ENCODE measurements at places on chromosomes 2 and 18.

DNA sequence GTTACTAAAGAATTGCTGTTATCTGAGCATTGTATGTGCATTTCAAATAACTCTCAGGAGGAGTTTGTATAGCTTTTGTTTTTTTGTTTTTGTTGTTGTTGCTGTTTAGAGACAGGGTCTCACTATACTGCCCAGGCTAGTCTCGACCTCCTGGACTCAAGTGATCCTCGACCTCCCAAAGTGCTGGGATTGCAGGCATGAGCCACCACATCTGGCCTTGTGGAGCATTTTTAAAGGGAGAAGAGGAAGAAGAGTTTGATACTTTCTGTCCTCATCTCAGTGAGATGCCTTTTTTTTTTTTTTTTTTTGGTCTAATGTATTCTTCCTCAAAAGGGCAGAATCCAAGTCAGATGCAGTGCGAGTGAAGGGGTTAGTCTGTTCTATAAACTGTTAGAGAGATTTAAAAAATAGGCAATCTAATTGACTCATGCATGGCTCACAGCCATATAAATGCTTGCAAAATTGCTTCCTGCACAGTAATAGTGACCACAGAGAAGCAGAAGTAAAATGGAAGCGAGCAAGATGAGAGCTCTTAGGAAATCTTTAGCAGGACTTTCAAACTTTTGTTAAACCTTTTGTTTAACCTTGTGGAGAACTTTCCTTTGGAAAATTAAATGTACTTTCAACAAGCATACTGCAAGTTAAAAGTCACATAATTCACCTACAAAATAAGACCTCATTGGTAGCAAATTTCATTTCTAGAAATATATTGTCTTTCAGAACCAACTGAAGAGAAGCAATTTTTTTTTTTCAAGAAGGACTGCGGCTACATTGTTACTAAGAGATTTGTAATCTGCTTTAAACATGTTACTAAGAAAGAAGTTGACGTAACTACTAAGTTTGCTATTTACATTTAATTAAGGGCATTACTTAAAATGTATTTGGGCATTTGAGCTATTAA lies 52.3 kb upstream of the ROCK1 start:
- no peak for DNase-seq

DNA sequence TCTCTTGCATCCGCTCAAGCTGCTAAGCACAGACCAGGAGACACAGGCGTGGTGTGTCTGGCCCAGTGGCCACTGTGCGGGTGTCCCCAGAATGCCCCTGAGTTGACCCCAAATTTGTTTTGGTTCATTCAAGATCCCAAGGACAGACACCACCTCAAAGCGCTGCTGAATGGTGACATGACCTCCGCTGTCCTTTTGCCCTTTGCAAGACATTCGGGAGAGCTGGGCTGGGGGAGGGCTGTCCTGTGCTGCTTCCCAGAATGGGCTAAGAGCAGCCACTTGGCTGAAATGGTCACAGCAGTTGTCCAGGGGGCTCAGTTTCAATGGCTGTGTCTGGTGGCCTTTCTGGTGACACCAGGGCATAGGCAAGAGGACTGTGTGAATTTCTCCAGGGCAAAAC lies 84.1 kb downstream of the SMIM21 start:
- DNase-seq, result no peak

GRCh38 chr2:239151201-239152131 lies 249.4 kb downstream of the HDAC4 start:
- no peak for DNase-seq

DNA sequence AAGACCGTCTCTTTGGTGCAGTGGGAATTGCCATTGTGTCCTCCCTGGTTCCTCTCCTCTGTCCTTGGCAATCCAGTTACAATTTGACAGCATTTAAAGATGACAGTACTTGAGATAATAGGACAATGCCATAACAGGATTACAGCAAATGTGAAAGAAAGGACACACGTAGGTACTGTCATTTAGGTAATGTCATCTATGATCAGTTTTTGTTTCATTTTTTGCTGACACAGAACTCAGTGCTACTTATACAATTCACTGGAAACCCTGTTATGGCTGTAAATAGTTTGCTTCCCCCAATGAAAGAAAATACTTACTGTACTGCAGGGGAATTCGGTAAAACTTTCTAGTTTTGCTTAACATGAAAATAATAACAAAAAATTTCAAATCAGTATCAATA lies 65.2 kb downstream of the BCL11A start:
- no peak for DNase-seq

- DNase-seq, result no peak
Observed at GRCh38 chr2:128651000-128651399, 332.3 kb upstream of the HS6ST1 start.

GRCh38 chr2:78093436-78093835 lies 571.3 kb upstream of the LRRTM4 start:
- no peak for DNase-seq

- DNase-seq, result no peak
Observed at GRCh38 chr2:20229322-20230113, 4.6 kb upstream of the SDC1 start.

DNA sequence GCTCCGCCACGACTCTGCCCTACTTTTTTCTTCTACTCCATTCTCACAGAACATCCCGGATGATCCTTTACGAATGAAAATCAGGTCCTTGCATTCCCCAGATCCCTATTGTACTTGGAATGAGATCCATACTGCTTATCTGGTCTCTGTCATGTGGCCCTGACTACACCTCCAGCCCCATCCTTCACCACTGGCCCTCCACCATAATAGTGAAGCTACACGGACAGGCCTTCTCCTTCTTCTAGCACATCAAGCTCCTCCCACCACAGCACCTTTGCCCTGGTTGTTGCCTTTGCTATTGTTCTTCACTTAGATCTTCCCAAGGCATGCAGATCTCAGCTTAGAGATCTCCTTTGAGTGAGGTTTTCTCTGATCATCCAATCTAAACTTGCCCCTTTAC lies 20.1 kb upstream of the RMDN2 start:
- no peak for DNase-seq

DNA sequence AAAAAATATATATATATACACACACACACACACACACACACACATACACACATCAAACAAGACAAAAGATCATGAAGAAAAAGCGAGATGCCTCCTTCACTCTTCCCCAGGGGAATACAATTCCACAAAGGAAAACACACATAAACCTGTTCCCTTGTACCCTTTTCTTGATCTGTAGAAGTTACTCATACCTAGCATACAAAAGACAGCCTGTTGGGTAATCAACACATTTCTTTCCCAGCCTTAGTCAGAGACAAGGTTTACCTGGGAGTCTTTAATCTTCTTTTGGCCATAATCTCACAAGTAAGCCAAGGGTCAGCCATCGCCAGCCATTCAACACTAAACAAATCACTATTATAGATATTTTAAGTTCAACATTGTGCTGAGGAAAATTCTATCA lies 407.0 kb downstream of the SUCLG1 start:
- no peak for DNase-seq

GRCh38 chr2:208488686-208489564 lies 82.3 kb downstream of the PTH2R start:
- DNase-seq, result peak; percentile 46

- no peak for DNase-seq
Observed at GRCh38 chr18:54551590-54551989, 39.5 kb upstream of the DYNAP start.

GRCh38 chr2:167333245-167333644 lies 445.0 kb downstream of the XIRP2 start:
- no peak for DNase-seq

DNA sequence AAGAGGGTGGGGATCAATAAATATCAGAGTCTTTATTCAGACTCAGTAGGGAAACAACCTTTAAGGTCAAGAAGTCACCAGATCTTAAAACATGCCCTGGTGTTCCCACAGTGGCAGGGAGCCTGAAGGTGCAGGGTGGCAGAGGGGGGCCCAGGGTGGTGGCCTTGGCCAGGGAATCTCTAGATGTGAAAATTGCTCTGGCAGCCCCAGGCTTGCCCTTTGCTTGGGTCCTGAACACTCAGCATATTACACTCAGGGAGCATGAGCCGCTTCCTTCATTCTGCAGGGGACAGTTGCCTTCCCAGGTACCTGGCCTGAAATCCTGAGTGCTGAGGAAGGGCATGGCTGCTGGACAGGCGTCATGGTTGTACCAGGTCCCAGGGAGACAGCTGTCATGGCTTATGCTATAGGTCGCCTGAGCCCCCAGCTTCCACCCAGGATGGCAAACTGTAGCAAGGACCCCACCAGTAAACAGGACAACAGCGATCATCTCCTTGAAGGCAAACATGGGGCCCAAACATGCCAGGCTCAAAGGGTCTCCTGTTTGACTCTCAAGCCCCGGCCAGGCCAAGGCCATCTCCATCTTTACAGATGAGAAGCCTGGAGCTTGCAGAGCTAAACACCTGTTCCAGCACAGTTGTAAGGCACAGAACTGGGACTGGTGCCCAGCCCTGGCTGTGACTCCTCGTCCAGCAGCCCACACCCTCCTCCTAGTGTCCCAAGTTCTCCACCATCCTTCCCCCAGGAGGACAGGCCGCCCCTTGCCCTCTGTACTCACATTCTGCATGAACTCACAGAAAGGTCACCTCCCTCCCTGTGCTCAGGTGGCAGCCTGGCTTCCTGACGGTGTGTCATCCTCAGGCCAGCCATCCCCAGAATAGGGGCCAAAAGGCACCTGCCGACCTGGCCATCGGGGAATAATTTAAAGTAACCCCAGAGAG lies 14.6 kb downstream of the ABCG8 start:
- DNase-seq, result no peak

DNA sequence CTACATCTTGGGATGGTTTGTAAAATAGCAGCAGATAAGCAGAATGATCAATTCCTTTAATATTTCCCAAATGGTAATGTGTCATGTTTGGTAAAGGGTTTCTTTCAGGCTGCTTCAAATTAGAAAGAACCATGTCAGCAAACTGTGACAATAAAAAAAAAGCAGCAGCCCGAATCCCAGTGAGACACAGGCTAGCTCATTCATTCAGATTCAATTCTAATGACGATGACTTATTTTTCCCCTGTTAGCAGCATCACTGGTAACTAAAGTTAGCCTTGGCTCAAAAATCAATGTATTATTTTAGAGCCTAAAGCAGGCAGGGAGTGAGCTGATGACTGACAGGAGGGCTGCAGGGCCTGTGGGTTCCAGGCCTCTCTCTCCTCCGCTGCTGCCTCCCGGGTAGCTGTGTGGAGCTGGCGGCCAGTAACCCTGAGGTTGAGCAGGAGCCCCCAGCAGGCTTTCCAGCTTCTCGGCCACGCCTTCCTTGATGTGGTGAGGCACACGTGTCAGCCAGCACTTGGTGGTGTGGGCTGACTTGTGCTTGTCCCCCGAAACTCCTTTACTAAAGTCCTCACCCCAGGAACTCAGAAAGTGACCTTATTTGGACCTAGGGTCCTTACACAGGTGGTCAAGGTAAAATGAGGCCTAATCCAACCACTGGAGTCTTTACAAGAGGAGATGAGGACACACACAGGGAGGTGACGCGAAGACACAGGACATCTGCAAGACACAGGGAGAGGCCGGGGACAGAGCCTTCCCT lies 120.5 kb upstream of the HS6ST1 start:
- no peak for DNase-seq

DNA sequence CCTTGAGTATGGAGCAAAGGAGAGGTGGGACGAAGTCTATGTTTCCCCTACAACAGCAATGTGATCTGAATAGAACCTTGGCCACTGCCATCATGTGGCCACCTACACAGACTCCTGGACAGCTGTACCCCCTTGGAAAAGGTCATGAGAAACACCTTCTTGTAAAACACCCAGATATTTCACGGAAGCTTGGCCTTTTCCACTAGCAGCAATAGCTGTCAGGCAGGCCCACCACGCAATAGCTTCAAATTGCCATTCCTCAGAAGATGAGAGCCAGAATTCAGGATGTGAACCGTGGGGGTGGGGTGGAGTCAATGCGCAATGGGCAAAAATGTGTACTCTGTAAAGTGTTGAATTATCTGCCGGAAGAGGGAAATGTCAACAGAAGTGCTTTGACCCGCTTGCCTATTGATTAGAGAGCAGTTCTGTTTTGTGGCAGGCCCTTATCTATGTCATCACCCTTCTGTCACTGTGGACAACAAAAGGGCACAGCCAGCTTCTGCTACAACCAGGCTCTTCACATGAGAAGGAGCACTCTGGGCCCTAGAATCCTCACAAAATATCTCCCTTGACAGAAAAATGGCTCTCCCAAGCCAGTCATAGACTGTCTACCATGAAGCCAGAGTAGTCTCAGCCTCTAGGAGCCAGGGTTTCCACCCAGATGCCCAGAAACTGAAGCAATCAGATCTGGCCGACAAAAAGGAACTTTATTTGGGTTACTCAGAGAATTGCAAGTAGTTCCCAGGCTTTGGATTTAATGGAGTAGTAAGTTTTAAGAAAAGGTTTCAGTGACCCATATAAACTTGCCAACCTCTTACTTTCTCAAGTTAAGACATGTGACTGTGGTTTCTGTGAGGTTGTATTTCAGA lies 9.5 kb downstream of the INPP1 start:
- no peak for DNase-seq

- no peak for DNase-seq
Observed at GRCh38 chr2:192051533-192051932, 143.2 kb downstream of the TMEFF2 start.

DNA sequence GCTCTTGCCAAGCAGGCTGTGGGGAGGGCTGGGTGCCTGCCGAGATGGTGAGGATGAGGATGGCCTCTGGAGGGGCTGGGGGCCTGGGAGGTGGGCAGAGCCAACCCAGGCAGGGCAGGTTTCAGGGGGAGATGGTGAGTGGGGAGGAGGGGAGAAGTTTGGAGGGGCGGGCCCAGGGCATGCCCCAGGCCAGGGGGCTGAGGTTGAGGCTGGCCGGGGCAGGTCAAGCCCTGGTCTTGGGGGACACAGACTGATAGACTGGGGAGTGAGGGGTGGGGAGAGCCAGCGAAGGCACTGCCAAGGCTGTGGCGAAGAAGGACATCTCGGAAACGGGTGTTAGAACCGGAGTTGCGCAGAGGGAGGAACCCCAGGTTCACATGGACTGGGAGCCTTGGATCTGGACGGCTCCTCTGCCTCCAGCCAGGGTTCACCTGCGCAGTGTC lies 12.6 kb downstream of the CAPN10 start:
- no peak for DNase-seq

DNA sequence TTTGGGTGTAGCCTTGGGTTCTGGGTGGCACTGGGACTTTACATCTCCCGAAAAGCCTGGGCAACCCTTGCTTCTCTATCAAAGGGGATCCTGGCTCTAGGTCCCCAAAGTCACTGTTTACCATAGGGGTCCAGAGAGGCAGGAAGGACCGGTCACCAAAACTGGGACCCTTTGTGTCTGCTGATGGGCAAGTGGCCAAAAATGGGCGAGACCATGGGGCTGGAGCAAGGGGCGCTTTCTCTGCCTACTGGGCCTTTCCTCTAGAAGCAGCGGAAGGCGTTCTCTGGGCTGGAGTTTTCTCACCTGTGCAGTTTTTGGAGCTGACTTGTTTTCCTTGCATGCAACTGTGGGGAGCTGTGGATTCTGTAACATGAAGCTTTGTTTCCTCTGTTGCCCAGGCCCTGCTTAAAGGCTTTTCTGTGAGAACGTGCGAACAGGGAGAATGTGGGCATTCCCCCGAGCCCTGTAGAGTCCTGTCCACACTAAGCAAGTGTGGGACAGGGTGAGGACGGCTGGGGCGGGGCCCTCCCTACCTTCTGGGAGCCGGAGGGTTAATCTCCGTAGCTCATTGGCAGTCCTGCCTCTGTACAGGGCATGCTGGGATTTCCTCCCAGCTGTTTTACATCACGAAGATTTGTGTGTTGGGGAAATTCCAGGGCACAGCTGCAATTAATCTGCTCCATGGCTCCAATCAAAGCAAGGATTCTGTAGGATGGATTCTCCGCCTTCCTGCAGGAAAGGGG lies 50.2 kb downstream of the TGOLN2 start:
- DNase-seq, result no peak

GRCh38 chr2:101149241-101150192 lies 1.7 kb downstream of the TBC1D8 start:
- DNase-seq, result no peak

All from CMK (cell line).